ENCODE measurements at places on chromosomes 6 and 20.

- DNase-seq, result no peak
These were observed 117.6 kb upstream of the PHACTR1 start for GRCh38 chr6:12598919-12599318.

DNA sequence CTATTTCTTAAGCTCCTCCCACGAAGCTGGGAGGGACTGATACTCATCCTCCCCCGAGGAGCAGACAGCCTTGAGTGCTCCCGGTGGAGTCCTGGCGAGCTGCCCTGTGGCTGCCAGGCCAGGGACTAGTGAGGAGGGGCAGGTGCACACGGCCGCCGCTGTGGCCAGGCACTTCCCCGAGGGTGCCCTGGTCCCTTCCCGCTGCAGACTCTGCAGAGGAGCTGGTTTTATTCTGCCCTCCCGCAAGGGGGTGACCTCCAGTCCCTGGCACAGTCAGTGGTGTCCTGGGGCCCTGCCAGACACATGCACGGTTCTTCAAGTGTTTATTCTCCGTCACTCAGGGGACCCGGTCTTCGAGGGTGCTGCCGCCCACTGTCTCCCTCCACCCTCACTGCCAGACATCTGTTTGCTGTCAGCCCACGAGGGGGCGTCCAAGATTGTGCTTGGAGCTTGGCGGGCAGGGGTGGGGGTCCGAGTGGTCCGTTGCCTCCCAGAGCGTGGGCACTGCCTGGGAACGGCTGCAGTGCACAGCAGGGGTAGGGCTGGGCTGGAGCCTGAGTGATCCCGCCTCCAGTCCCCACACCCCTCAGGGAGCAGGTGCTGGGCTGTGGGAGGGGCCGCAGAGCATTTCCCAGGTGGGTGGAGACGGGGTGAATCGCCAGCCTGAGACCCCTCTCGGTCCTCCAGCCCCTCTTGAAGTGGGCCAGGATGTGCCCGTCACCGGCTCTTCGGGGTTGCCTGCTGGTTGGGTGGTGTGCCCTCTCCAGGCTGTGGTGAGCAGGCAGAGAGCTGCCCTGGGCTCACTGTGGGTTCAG, 3.1 kb upstream of the CABLES2 start:
- DNase-seq, result peak; percentile 50

DNA sequence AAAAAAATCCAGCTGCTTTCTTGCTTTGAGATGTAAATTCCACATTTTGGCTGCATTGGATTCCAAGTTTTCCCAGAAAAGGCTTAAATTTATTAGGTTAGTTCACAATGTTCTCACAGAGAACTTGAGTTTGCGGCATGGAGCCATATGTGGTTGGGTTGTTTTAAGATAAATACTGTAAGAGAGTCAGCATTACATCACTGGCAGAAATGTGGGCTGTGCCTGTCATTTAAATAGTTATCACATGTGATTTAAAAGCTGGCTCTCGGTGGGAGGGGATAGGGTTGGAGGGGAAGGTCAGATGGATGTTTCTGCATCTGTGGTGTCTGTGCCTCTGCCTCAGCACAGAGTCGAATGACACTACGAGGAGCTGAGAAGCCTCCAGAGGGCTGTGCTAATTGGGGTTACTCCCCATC, 73.8 kb upstream of the SCP2D1 start:
- DNase-seq, result no peak

DNA sequence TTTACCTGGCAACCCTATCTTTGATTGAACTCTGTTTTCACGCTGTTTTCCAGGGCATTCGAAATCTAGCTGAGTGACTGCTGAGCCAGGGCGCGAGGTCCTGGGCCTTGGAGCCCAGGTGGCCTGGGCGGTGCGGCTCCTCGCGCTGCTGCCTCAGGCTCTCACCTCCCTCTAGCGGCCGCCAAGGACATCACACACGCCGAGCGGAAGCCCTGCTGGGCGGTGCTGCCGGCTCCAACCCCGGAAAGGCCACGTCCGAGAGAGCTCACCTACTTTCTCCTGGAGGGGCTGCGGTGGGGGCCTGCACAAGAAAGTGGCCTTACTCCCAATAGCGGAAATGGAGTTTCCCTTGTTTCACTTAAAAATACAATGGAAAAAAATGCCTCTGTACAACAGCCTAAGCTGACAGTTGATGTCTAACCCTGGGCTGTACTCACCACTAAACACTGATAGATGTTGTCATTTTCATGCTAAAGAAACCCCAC, 77.7 kb downstream of the ELOVL4 start:
- DNase-seq, result peak; percentile 89

DNA sequence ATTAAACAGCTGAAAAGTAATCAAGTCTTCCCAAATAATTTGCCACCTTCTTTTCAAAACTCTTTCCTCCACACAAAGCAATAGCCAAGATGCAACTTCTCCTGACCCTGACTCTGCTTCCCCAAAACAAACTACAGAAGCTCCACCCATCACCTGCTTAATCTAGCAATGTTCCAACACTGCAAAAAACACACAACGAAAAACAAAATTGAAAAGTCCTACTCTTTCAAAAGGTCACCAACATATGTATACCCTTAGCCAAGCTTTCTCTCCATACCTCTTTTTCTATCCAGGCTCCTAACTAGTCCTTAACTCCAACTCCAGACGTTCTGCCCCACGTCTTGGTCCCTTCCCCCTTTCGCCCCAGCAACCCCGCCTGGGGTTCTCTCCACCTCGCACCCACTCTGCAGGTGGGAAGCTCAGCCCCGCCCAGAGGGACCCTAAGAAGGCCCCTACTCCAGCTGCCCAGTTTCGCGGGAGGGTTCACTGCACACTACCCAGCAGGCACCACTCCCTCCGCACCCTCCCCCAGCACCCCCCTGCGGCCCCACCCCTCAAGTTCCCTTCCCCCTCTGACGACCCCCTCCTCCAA, 717 bp downstream of the CSNK2A1 start:
- peak; percentile 57 for DNase-seq

DNA sequence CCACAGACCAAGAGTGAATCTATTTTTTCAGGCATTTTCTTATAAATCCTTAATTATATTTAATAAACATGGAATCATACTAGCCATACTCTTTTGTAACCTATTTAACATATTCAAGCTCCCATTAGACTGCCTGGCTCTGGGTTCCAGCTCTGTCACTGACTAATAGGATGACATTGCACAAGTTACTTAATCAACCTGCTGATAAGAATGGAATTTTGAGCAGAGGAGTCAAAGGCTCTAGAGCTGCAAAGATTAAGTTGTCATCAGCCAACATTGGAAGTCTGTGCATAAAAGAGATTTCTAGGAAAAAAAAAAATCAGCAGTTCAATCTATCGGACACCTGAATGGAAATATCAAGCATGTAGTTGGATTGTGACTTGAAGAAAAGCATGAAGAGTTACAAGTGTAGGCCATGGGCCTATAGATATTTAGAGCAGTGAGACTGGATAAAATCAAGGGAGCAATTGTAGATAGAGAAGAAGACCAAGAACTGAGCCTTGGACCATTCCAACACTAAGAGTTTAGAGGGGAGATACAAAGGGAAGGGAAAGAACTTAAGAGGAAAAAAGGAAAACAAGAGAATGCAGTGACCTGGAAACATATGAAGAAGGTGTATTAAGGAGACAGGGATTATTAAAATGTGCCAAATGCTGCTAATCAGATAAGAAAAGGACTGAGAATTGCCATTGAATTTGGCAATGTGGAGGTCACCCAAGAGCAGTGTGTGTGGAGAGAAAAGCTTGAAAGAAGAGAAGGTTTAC, 11.0 kb upstream of the HINT3 start:
- DNase-seq, result no peak

GRCh38 chr20:6783752-6784151, 16.3 kb downstream of the BMP2 start:
- DNase-seq, result no peak

GRCh38 chr20:25672659-25673235, 23.9 kb downstream of the ZNF337 start:
- no peak for DNase-seq

- DNase-seq, result no peak
These were observed 19.9 kb downstream of the TPX2 start for GRCh38 chr20:31758991-31759390.

GRCh38 chr6:88119769-88120168, 46.4 kb downstream of the CNR1 start:
- DNase-seq, result peak; percentile 30

GRCh38 chr6:118309337-118310093, 238.6 kb upstream of the PLN start:
- DNase-seq, result no peak

GRCh38 chr6:108961985-108962384, 113.8 kb downstream of the ARMC2 start:
- DNase-seq, result no peak

DNA sequence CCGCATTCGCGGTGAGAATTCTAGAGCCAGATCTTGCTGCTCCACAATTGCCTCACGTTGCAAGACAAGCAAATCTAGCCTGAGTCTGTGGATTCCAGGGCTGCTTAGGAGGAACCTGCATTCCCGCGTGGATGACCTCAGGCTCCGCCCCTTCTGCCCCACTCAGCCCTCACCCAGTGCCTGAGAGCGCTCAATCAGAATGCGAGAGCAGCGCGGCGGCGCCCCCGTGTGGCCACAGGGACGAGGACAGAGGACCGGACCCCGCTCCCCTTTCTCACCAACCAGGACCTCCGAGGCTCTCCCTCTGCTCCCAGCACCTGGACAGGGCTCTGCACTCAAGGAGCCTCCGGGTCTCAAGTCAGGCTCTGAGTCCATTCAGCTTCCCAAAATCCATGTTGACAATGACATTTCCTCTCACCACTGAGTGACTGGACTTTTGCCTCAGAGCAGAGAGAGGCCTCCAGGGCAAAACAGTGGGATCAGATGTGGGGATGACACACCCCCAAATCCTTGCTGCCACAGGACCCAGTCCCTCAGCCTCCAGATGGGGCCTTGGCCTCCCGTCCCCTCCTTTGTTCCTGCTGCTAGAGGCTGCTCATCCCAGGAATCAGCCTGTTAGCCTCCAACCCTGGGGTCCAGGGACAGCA, 52.0 kb downstream of the RPP21 start:
- DNase-seq, result peak; percentile 70

GRCh38 chr6:155693573-155694418, 238.2 kb upstream of the NOX3 start:
- no peak for DNase-seq

All from RKO (cell line).